HCEC 1CT (cell line): ENCODE measurements at places on chromosomes 16 and 17.

DNA sequence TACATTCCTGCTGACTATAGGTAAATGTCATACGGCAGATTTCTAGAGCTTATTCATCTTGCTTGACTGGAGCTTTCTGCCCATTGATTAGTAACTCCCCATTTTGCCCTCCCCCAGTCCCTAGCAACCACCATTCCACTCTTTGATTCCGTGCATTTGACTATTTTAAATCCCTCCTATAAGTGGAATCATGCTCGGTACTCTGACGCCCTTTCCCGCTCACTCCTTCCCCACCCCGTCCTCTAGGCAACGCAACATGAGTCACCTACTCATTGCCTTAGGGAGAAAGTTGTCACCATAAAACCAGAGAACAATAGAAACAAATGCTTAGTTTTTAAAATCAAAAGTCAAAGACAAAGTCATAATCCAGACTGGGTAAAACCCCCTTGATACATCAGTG lies 45.5 kb upstream of the RBBP6 start:
- no peak for DNase-seq

- no peak for DNase-seq
These were observed 182.8 kb upstream of the ELAC2 start for GRCh38 chr17:13200671-13201070.

DNA sequence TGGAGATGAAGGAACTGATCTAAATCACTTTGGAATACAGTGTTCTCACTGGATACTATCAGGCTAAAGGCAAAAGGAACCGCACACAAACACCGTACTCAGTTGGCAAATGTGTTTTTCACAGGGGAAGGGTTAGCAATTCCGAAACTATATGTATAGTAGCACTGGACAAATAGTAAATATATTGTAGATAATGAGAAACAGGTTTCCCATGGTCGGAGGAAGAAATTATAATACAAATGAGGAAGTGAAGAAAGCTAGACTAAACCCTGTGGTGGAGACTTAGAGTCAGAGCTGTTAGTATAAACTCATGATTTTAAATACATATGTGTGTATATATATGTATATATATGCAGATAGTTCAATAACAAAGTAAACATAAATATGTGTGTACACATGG lies 414.1 kb upstream of the SALL1 start:
- DNase-seq = no peak

- DNase-seq = no peak
These were observed 190.2 kb upstream of the GSE1 start for GRCh38 chr16:85422632-85423550.

- no peak for DNase-seq
These were observed 190.8 kb downstream of the SLC39A11 start for GRCh38 chr17:72901657-72902056.

DNA sequence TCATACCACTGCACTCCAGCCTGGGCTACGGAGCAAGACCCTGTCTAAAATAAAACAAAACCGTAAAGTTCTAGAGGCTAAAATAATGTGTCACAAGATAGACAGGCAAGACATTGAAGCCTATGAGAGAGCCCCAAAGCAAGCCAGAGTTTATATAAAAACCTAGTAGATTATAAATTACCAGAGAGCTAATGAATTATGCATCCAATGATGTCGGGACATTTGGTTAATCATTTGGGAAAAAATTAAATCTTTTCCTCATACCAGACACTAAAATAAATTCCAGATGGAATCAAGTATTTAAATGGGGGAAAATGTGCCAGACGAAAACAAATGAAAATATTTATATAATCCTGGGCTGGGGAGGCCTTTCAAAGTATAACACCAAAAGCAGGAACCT lies 24.2 kb downstream of the CCDC40 start:
- no peak for DNase-seq

DNA sequence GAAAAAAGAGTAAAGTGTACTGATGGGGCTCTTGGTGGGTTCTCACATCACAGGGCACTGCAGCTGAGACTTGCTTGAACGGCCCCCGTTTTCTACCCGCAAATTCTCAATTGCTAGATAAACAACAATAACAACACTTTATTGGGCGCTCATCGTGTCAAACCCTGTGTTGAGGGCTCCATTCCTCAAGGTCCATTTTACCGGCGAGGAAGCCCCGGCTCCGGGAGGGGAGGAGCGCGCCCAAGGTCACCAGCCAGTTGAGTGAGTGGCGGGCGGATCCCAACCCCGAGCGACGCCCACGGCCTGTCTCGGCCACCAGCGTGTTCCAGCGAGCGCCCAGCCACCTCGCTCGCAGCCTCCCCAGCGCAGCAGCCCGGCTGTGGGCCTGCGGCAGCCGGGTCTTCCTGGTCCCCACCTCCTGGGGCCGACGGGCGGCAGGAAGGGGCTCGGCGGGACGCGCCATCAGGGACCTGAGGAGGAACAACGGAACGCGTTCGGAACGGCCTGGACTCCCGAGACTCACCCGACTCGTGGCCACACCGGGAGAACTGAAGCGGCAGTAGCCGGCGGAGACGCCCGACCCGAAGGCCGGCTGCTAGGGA lies 373 bp downstream of the CMC2 start:
- DNase-seq = peak; percentile 55

- DNase-seq = no peak
These were observed 141.3 kb upstream of the SDK2 start for GRCh38 chr17:73785496-73785895.

- no peak for DNase-seq
These were observed 1.3 kb upstream of the NUTF2 start for GRCh38 chr16:67845291-67846062.

- DNase-seq = peak; percentile 92
These were observed 10.9 kb upstream of the IL34 start for GRCh38 chr16:70635336-70636016.

GRCh38 chr17:67443931-67444595 lies 67.0 kb downstream of the PITPNC1 start:
- peak; percentile 53 for DNase-seq

GRCh38 chr16:4523686-4524085 lies 14.9 kb downstream of the CDIP1 start:
- DNase-seq = no peak

GRCh38 chr17:80376531-80376930 lies 38.4 kb upstream of the ENDOV start:
- DNase-seq = no peak

- DNase-seq = no peak
These were observed 3.4 kb upstream of the MT2A start for GRCh38 chr16:56604966-56605365.

DNA sequence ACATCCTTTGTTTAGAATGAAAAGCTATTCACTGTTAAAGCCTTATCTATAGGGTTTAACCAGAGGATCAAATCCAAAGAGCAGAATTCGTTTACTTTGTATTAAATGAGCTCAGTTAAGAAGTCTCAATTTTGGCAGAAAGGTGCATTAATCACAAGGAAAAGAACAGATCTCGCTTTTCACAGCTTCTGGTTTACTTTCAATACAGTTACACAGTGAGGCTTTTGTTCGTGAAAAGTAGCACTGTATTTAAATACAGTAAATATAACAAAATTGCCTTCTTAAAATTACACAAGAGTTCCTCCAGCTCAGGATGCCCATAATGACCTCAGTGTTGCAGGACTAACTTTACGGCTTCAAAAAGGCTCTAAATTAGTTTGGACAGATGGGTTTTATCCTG lies 669.1 kb upstream of the SALL1 start:
- no peak for DNase-seq

GRCh38 chr16:84773312-84773711 lies 46.5 kb upstream of the CRISPLD2 start:
- DNase-seq = no peak

- DNase-seq = no peak
These were observed 26.8 kb upstream of the PIK3R6 start for GRCh38 chr17:8894202-8894671.

DNA sequence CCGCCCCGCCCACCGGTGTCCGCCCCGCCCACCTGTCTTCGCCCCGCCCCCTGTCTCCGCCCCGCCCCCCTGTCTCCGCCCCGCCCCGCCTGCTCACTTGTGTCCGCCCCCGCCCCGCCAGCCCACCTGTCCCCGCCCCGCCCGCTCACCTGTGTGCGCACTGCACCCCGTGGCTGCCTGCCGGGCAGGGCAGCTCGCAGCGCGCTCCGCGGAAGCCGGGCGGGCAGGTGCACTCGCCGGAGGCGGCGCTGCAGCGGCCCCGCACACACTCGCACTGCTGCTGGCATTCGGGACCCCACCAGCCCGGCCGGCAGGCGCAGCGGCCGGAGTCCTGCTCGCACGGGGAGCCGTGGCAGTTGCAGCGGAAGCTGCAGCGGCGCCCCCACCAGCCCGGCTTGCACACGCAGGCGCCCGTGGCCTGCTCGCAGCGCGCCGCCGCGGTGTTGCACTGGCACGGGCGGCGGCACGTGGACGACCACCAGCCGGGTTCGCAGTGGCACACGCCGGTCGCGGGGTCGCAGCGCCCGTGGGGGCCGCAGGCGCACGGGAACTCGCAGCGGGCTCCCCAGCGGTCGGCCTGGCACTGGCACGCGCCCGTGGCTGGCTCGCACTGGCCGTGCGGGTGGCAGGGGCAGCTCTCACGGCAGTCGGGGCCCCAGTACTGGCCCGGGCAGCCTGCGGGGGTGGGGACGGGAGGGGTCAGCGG lies 2.1 kb downstream of the SCARF1 start:
- no peak for DNase-seq

DNA sequence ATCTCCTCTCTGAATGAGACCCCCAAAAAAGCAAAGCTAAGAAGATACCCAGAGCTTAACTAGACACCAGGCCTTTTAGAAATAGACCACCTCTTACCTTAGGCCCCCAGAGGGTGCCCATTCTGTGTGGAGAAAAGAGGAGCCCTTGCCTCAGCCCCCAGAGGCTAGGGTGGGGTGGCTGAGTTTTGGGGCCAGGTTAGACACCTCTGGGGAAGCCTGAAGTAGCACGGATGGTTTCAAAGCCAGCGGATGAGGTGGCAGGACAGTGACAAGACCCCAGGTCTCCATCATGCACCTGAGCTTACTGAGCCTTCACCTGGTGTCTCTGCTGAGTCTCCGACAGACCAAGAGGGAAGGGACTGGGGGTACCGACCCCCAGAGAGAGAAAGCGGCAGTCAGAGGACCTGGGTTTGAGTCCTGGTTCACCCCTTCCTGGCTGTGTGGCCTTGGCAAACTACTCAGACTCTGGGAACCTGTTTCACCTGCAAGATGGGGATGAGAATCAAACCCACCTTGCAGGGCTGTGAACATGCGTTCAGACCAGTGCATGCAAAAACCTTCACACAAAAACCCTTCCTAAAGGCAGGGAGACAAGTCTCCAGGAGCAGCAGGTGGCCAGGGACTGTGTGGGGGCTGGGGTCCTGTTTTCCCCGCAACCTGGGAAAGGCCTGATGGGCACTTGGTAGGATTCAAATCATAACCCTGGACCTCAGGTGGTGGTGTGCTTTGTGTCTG lies 7.7 kb downstream of the SCGB1C2 start:
- no peak for DNase-seq

GRCh38 chr17:19631905-19632304 lies 16.6 kb upstream of the ALDH3A2 start:
- DNase-seq = no peak

DNA sequence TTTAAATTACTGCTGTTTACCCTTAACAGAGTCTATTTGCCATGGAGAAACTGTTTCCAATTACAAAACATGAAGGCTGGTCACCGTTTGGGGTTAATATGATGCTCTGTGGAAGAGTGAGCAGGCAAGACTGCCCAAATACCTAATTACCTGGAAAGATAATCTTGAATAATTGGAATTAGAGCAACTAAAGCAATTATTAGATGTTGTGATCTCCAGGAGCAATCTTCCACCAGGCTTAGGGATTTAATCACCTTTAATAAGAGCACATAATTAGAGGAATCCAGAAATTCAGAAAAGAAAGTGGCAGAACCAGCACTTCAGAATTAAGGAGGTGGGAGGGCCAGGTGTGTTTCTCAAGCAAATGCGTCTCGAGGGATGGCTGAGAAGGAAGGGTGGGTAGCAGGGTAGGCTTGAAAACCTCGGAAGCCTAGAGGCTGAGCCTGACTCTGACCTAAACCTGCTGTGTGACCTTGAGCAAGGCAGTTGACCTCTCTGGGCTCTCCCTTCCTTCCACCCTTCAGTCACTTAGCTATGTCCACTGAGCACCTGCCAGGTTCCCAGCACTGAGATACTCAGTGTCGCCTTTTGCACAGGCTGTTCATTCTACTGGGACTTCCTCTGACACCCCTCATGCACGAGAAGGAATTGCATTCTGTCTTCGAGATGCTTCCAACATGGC lies 113.2 kb downstream of the GSG1L start:
- DNase-seq = no peak

- no peak for DNase-seq
These were observed 678.1 kb upstream of the GOT2 start for GRCh38 chr16:59411961-59412841.
